ENCODE measurements at places on chromosomes 2 and 18. TPM values are rescaled to one million over a fixed set of nuclear protein-coding genes. Genes with fewer than 3 reads are reported as not detected.

VSNL1 gene
- 4.1 TPM for total RNA-seq

RUFY4 gene
- total RNA-seq = not detected

NR4A2 gene
- 11.0 TPM for total RNA-seq

OSR1 gene
- 55.7 TPM for total RNA-seq

EFR3B gene
- total RNA-seq = 5.3 TPM

ACVR1C gene
- total RNA-seq = 27.9 TPM

PIEZO2 gene
- total RNA-seq = 21.8 TPM

SH2D6 gene
- not detected for total RNA-seq

SCG2 gene
- 75.1 TPM for total RNA-seq

PLB1 gene
- total RNA-seq = 3.4 TPM

VWA3B gene
- 4.1 TPM for total RNA-seq

RAD51AP2 gene
- 0.12 TPM for total RNA-seq

UGT1A10 gene
- total RNA-seq = not detected

STPG4 gene
- not detected for total RNA-seq

EVX2 gene
- 0.10 TPM for total RNA-seq

KCNJ13 gene
- total RNA-seq = 2.9 TPM

ADCYAP1 gene
- total RNA-seq = 1.2 TPM
